AG04450 (cell line): ENCODE measurements at places on chromosomes 7 and 10. TPM values are rescaled to one million over a fixed set of nuclear protein-coding genes. Genes with fewer than 3 reads are reported as not detected.

The CYP3A7 gene
- polyA plus RNA-seq = 0.17 and 0.36 TPM in 2 replicates

The PKD2L1 gene
- not detected in 2 replicates for polyA plus RNA-seq

The HPSE2 gene
- not detected in 2 replicates for polyA plus RNA-seq

The SPDYE16 gene
- not detected in 2 replicates for polyA plus RNA-seq

The DRGX gene
- polyA plus RNA-seq = not detected in 2 replicates

The PBLD gene
- polyA plus RNA-seq = 1.2 and 1.4 TPM in 2 replicates

GRCh38 chr10:67853512-67853911, 15.5 kb upstream of the DNAJC12 start:
- DNase-seq = no peak

DNA sequence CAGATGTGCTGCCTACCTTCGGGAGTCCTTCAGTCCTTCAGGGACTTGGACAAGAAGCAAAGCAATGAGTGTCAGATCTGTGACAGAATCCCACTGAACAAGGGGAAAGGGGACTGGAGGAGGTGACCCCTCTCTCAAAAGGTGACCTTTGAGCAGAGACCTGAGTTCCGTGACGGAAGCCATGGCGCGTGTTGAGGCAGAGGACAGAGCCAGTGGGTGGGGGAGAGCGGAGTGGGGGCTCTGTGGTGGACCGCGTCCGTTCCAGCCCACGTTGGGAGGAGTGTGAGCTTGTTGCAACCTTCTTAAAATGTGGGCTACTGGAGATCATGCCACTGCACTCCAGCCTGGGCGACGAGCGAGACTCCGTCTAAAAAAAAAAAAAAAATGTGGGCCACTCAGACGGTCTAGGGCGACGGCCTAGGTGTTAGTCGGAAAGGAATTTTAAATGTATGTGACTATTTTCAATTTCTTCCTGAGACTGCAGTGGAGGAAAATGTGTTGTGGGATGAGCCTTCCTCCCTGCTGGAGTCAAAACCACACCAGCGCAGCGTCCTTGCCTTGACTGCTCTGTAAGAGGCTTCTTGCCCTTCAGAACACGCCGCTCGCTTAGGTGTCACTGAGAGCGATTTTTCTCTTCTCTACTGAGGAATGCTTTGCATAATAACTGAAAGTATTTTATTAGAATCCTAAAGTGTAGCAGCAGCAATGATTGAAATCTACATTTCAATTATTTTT, 272.7 kb downstream of the CELF2 start:
- no peak for DNase-seq

GRCh38 chr10:21363092-21363730, 162.3 kb downstream of the SKIDA1 start:
- no peak for DNase-seq

- DNase-seq = peak; percentile 21
Measured at GRCh38 chr7:131066635-131067034, 261.0 kb upstream of the MKLN1 start.

DNA sequence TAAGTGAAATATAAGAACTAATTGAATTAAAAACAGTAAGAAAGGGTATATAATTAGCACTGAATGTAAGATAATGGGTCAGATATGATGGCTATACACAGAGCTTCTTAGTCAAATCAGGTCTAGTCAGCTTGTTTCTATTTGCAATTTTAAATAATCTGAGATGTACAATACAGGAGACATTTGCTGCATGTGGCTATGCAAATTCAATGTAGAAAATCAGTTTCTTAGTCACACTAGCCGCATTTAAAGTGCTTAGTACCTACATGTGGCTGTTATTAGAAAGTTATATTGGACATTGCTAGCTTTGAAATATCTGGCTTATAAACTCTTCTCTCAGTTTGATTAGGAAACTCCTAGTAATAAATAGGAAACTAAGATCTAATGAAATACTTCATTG, 25.3 kb downstream of the CCDC7 start:
- no peak for DNase-seq

DNA sequence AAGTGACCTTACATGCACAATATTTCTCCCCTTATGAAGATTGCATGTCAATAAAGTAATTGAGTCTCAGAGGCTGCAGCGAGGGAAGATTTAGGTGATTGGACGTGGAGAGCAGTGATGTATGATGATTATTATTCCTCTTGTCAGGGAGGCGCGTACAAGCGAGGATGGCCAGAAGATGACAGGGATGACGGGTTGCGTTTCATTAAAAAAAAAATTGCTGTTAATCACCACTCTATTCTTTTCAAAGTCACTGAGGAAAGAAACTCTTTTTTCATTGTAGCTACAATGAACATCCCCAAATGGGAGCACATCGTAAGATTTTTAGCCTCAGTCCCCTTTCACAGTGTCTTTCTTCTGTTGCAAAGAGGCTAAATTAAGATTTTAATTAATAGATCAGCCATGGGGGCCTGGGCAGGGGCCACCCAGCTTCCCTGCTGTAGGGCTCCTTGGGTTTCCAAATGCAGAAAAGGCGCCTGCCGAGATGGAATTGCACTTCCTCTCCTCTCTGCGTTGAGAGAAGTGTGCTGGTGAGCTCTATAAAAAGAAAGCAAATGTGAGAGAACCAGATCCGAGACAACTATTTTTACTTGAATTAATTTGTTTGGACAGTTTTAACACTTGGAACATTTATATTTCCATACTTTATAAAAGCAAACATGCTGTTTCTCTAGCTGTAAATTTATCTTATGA, 998.1 kb downstream of the LRMDA start:
- DNase-seq = no peak

GRCh38 chr10:62082729-62083411, 181.4 kb downstream of the ARID5B start:
- no peak for DNase-seq

GRCh38 chr10:15197911-15198310, 29.4 kb upstream of the NMT2 start:
- no peak for DNase-seq

GRCh38 chr10:62451611-62451975, 77.4 kb downstream of the ZNF365 start:
- no peak for DNase-seq

DNA sequence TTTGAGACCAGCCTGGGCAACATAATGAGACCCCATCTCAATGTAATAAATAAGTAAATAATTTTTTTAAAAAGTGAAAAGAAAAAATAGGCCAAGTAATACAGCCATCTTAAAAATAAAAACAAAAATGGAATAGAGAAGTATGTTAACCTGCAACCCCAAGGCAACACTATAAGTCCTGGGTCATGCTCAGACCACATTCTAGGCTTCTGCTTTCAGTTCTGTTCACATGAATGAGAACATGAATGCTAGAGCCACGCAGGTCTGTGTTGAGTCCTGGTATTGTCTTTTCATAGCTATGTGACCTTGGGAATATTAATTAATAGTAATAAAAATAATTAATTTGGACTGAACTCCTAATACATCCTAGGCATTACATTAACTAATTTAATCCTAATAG, 284.0 kb downstream of the AUTS2 start:
- no peak for DNase-seq

DNA sequence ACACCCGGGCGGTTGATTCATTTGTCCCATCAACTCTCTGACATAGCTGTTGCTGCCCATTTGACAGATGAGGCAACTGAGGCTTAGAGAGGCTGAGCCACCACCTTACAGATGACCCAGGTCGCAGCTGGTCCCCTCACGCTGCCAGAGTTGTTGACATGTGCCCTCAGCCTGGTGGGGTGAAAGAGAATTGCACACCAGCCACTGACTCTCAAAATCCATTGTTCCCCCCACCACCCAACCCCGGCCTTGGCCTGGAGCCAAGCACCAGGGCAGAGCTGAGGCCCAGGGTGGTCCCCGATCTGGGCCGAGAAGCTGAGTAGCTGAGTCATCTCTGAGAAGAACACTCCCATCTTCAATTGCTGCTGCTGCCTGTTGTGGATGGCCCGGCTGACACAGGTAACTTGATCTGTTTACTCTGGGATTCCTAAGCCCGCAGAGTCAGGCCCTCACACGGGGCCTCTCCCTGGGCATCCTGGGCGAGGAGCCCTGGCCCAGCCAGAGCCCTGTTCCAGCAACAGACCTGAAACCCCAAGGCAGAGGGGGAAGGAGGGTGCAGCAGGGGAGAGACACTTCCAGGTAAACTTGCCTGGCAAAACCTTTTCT, 27.5 kb downstream of the PVRIG start:
- DNase-seq = peak; percentile 61

DNA sequence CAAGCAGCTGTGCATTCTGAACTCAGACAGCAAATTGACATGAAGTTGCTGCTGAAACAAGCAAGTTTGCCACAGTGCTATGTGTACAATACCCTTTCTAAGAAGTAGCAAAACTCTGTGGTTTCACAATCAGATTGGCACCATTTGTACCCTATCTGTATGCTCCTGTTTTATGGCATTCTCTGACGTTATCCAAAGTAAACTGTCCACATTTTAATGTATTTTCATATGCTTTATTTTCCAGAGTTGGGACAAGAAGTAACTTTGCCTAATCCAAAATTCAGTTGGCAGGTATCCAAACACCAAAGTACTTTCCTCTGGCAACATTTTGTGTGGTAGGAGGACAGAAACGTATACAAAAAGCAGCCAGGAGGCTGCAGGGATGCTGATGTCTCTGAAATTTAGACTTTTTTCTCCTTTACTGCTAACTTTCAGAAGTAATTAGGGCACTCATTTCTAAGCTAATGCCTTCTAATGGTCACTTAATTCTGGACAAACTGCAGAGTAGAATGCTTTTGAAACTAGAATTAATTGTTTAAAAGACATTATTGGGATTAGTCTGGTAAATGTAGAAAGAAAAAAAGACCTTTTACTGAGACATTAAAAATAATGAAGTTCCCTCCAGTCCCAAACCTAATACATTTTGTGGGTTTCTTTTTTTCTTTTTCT, 414.7 kb upstream of the NRP1 start:
- no peak for DNase-seq

DNA sequence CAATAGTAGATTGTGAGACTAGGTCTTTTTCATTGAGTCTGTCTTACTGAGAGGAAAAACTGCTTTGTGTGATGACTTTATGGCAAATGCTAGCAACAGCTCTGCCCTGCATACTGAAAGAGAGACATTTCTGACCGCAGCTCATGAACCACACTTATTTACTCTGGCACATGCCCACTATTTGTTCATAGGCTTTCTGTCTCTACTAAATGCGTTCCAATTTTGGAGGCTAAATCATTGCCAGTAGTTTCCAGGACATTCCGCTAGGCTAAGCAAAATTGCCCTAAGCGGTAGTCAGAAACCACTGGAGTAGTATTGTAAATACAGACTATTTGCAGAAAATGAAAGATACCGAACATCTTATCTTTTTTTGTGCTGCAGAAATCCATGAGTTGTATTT, 55.6 kb upstream of the DLX6 start:
- no peak for DNase-seq

DNA sequence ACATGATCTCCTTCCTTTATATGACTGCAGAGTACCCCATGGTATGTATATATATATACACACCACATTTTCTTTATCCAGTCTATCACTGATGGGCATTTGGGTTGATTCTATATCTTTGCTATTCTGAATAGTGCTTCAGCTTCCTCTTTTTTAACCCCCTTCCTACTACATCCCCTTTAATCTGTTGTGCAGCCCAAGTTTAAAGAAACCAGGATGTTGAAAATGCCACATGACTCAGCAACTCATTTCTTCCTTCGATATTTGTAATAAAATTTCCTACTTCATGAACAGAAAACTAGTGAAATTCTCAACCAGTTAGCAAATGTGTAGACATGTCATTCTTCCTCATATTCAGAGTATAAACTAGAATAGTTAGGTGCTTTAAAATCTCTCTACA, 1245.7 kb upstream of the SORCS1 start:
- no peak for DNase-seq

GRCh38 chr10:43122826-43123225, 15.4 kb upstream of the CSGALNACT2 start:
- DNase-seq = no peak

GRCh38 chr7:34322841-34323240, 335.2 kb upstream of the NPSR1 start:
- no peak for DNase-seq

GRCh38 chr10:122301055-122301810, 30.1 kb downstream of the BTBD16 start:
- no peak for DNase-seq

DNA sequence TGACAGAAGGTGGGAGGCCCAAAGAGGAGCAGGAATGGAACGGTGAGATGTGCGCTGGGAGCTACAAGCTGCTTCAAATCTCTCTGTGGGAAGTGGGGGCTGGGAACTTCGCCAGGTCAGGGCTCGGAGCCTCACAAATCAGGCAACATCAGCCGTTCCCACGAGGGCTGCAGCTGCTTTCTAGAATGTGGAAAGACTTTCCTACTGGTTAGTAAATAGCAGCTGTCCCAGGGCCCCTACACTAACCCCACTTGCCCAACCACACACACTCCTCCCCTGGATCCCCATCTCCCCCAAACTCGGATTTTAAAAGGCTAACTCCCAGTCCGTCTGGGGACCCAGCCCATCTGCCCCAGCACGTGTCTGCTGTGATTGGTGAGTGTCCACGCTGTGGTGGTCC, 40.6 kb upstream of the PITRM1 start:
- DNase-seq = no peak

GRCh38 chr7:115679976-115680375, 350.6 kb downstream of the TFEC start:
- no peak for DNase-seq

DNA sequence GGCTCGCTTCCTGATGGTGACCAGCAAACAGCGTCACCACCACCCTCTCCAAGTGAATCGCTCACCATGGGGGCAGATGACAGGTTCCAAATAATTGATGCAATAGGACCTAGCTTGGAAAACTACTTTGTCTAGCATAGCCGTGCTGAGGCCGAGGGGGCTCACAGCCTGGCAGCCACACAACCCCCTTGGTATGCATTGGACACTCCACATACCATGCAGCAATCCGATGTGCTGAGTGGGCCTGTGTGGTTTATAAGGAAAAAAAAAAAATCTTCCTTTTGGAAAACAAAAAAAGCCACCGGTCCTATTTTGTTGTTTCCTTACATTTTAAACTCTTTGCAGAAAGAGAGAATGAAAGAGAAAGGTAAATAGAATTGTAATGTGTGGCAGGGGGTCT, 15.1 kb downstream of the GATA3 start:
- peak; percentile 18 for DNase-seq

- no peak for DNase-seq
Measured at GRCh38 chr10:61822781-61823230, 78.7 kb upstream of the ARID5B start.

DNA sequence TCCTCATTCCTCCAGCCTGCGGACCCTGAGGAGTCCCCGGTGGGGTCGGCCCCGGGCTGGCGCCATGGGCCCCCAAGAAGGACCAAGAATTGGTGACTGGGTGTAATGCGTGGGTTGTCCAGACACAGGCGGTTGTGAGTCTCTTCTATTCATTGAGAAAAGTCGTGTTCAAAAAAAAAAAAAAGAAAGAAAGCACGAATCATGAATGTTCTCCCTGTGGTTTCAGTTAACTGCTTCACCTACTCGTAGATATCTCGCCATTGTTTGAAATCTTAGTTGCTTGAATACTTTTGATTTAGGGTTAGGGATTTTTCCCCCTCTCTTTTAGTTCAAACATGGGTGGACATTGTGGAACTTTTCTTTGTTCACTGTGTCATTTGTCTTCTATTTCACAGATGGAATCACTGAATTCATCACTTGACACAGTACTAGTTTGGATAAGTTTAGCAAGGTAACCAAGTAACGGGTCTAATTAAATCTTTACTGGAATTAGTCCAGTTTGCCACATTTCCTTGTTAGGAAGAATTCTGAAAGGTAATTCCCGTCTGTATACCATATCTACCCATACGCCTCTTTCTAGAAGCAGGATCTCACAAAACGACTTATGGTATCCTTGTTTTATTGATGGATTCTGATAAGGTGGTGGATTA, 775 bp downstream of the STARD3NL start:
- no peak for DNase-seq

GRCh38 chr7:15430191-15430590, 131.6 kb downstream of the AGMO start:
- DNase-seq = no peak

GRCh38 chr7:80443325-80443724, 68.5 kb downstream of the GNAT3 start:
- DNase-seq = no peak
